ENCODE measurements at places on chromosomes 4 and X. TPM values are rescaled to one million over a fixed set of nuclear protein-coding genes. Genes with fewer than 3 reads are reported as not detected.

The GAGE12F gene
- total RNA-seq, result not detected

The GAB3 gene
- 9.9 TPM for total RNA-seq

The MAP7D2 gene
- total RNA-seq, result 0.16 TPM

The DAPP1 gene
- total RNA-seq, result 11.2 TPM

Measured in naive thymus-derived CD8-positive, alpha-beta T cell (primary cell).